ENCODE measurements at places on chromosomes 1 and 21.

- no peak for DNase-seq
Measured at GRCh38 chr1:180946541-180947498, 34.1 kb downstream of the KIAA1614 start.

DNA sequence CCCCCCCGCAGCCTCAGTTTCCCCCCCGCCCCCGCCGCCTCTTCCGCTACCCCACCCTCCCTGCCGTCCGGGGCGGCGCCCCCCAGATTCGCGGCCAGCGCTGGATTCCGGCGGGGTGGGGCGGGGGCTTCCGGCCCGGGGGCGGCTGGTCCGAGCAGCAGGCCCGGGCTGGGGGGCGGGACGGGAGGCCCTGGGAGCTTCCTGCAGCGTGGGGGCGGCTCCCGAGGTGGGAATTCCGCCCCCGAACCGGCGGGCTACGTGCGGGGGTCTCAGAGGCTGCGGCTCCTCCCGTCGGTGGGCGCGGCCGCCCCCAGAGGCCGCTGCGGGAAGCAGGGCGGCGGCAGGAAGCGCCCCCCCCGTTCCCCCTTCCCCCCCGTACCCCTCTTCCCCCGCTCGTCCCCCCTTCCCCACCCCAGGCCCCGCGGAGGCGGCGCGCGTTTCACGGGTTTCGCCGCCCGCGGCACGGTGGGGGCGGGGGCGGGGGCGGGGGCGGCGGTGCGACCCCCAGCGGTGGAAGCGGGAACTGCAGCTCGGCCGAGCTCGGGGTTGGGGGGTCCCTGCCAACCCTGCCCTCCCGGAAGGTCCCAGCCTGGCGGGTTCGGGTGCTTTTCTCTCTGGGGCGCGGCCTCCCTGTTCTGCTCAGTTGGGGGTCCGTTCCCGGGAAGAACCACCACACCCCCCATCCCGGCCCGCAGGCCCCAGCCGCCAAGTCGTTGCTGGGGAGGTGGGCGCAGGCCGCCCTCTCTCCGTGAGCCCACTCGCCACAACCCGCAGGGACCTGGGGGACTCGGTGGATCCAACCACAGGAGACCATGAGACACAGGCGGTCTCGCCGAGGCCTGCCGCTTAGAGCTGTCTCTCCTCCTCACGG is 76.3 kb downstream of the MORN1 start:
- DNase-seq, result peak; percentile 57

DNA sequence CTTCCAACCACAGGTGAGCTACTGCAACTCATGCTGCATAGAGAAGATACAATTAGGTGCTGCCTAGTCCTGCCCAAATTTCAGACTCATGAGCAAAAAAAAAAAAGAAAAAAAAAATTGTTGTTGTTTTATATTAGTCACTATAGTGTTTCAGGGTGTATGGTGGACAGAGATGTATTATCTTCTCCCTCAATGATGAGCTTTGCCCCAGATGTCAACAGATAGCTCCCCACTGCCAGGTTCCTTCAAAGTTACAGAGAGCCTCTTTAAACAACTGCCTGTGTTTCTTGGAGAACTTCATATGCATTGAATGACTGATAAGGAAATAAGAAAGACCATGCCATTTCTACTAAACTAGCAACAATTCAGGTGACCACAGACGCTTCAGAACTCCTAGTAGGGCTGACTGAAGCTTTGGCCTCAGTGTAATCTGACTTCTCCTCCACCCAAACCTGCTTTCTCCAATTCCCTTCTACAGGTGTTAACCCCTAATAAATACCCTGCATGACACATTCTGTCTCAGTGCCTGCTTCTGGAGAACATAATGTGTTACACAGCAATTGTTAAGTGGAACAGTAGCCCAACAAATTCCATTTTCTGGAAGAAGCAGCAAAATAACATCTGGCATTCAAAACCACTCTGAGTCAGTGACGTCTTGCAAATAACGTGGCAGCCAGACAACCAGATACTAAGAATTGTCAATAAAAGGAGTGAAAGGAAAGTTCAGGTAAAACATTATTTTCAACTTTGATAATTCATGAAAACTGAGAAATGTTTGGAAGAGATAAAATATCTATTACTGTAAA is 147.7 kb downstream of the CDC42BPA start:
- no peak for DNase-seq

GRCh38 chr1:38012363-38013226 is at the start of gene UTP11:
Gene UTP11 (plus strand): TSS chr1:38012734. CDS start chr1:38012803, 69 bp downstream.
- DNase-seq, result peak; percentile 99

GRCh38 chr21:35663856-35664606 is 396.3 kb downstream of the SETD4 start:
- DNase-seq, result no peak

- no peak for DNase-seq
Measured at GRCh38 chr1:99218999-99219398, 45.3 kb upstream of the PLPPR4 start.

DNA sequence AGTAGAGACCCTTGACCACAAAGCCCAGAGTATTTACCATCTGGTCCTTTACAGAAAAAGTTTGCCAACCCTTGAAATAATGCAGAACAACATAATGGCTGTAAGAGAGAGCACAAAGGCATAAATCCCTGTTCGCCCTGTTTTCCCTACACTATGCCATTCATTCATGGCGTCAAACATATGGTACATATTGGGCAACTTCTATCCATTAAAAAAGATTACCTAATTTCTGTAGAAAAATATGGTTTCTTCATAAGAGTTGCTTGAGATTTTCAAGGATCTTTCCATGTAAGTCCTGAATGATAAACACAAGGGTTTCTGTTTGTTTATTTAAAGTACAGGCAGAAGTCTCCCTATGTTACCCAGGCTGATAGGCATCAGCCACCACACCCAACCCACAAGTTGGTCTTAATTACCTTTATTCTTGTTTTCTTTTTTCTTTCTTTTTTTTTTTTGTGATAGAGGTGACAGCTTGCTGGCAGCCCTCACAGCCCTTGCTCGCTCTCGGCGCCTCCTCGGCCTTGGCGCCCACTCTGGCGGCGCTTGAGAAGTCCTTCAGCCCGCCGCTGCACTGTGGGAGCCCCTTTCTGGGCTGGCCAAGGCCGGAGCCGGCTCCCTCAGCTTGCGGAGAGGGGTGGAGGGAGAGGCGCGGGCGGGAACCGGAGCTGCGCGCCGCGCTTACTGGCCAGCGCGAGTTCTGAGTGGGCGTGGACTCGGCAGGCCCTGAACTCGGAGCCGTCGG is 68.3 kb upstream of the NR5A2 start:
- no peak for DNase-seq

DNA sequence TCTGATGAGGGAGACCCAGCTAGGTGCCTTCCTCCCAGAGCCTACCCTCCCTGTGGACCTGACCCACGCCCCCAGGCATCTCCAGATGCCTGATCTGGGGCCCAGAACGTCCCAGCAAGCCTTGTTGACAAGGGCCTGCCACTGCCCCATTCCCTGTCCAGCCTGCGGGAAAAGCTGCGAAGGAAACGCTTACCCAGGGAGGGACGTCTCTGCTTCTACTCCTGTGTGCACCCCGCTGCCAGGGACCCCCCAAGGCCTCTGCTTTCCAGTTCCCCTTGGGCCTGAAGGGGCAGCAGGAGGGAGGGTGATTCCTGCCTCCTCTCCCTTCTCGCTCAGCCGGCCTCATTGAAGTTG is 11.6 kb upstream of the CLSTN1 start:
- no peak for DNase-seq

DNA sequence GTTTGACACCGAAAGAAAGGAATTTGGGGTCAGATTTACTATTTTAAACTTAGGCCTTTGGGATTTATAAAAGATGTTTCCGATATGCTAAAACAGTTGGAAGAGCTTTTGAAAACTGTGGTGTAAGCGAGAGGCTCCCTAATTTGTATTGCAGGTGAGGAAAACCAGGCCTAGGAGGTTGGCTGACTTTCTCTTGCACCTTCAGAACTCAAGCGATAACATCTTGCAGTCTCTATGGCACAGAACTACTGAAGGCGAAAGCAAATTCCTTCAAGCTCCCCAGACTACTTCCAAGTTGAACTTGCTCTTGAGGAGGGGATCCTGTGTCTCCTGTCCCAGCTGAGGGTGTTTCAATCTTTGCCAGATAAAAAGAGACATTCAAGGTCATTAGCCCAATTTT is 685.7 kb downstream of the ADGRL2 start:
- no peak for DNase-seq

DNA sequence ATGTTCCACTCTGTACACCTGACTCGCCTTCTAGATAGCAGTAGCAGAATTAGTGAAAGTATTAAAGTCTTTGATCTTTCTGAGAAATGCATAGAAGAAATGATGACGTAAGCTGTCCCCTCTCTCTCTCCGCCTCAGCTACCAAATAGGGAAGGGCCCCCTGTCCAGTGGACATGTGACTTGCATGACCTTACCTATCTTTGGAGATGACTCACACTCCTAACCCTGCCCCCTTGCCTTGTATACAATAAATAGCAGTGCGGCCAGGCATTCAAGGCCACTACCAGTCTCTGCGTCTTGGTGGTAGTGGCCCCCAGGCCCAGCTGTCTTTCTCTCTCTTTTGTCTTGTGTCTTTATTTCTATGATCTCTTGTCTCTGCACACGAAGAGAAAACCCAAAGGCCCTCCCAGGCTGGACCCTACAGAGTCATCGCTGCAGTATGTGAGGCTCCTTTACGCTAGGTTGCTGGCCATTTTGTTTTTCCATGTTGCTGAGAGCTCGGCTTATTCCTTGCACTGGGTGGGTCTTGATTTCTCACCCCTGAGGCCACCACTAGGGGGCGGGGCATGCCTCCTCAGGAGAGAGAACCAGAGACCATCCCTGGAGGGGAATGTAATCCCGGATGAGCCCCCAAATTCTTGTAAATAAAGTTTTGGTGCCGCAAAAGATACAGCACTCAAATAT is 16.0 kb upstream of the ZBTB8B start:
- DNase-seq, result peak; percentile 82

DNA sequence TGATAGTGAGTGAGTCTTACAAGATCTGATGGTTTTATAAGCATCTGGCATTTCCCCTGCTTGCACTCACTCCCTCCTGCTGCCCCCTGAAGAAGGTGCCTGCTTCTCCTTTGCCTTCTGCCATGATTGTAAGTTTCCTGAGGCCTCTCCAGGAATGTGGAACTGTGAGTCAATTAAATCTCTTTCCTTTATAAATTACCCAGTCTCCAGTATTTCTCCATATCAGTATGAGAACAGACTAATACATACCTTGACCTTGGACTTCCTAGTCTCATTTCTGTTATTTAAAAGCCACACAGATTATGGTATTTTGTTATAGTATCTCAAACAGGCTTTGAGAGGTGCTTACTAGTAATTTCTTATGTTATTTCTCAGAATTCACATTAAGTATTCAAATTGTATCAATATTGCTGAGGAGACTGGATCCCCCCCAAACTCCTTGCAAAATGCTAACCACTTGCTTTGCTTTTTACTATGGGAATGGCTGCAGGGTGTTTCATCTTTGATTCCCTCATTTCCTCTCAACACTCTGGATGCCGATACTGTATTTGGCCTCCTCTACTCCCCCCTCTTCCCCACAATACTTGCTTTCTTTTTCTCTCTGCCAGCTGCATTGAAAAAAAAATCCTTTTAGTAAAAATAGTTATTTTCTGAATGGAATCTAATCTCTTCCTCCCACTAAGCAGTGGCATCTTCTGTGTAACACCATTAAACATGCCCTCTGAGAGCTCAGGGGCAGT is 96.9 kb upstream of the WLS start:
- DNase-seq, result no peak

- DNase-seq, result no peak
Measured at GRCh38 chr1:114263343-114263742, 109.7 kb upstream of the SYT6 start.

- peak; percentile 92 for DNase-seq
Measured at GRCh38 chr1:32350785-32351398, 11.4 kb downstream of the FAM229A start.

DNA sequence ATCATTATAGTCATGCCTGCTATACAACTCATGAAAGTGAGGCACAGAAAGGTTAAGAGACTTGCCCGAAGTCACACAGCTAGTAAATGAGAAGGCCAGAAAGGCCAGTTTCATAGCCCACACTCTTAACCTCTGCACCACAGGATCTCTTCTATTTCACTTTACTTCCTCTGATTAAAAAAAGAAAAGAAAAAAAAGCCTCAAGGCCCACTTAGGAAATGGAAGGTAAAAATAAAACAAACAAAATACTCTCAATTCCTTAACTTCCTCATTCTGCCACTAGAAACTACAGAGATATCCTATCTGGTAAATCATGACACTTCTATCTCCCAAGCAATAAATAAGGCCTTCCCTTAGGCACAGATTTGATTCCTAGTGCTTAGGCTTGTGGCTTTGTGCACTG is 7.6 kb upstream of the ENAH start:
- DNase-seq, result peak; percentile 44

- no peak for DNase-seq
Measured at GRCh38 chr1:227768125-227768439, 32.8 kb downstream of the SNAP47 start.

DNA sequence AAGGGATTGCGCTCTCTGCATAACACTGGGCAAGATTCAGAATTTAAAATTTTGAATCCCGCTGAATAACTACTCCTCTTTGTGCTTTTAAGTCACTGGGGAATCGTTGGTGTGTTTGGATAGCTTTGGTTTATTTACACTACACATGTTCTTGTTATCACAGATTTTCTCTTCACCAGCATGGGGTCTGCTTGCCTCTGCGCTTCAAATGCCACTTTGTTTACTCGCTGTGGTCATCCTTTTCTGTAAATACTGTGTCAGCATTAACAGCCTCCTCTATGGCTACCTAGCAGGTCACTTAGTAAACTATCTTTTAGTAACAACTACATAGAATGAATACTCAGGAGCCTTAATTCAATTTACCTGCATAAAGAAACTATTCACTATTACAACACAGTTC is 14.4 kb upstream of the KCNH1 start:
- DNase-seq, result no peak

- DNase-seq, result no peak
Measured at GRCh38 chr1:164783778-164784555, 225.0 kb downstream of the PBX1 start.

- no peak for DNase-seq
Measured at GRCh38 chr1:237394281-237394680, 352.3 kb downstream of the RYR2 start.

DNA sequence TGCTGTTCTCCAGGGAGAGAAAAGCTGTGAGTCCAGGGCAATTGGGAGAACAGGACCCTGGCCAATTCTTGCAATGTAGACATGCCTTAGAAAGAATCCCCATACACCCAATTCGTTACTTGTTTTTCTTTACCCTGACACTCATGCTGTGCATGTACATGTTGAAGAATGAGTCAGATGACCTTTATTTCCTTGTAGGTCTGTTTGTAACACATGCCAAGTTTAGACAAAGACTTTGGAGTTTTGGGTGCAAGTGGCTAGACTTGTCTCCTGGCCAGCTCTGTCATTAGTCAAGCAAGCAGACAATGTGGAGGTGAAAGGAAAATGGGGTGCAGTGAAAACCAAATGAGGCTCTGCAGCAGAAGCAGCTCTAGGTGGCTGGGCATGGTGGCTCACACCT is 38.1 kb downstream of the GNPAT start:
- no peak for DNase-seq

DNA sequence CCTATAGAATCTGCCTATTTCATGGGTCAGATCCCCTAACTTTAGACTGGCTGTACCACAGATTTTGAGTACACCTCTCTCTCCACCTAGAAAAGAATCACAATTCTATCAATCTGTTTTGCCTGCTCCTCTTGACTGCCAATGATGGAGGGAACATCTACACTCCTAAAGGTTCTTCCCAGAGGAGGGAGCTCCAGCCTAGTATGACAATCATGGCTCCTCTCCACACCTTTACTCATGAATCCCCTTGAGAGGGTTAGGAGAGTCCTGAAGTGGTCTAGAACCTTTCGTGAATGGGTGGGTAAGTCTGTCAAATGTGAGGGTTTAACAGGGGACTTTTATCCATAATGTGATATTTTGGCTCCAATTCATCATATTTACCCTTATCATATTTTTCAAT is 48.0 kb downstream of the DNAI4 start:
- no peak for DNase-seq

- no peak for DNase-seq
Measured at GRCh38 chr1:26003756-26004155, 5.9 kb upstream of the PAFAH2 start.

Data from Karpas-422 (cell line).